SJCRH30 (cell line): ENCODE measurements at places on chromosomes 6 and 20.

- no peak for DNase-seq
Observed at GRCh38 chr6:55568808-55569439, 10.1 kb downstream of the HMGCLL1 start.

DNA sequence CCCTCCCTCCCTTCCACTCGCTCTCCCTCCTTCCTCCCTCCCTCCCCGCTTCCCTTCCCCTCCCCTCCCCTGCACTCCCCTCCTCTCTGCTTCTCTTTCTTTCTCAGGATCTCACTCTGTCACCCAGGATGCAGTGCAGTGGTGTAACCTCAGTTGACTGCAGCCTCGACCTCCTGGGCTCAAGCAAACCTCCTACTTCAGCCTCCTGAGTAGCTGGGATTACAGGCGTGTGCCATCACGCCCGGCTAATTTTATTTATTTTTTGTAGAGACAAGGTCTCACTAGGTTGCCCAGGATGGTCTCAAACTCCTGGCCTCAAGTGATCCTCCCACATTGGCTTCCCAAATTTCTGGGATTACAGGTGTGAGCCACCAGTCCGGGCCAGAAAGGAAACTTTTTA is 23.6 kb upstream of the SERPINB1 start:
- no peak for DNase-seq

- DNase-seq: no peak
Observed at GRCh38 chr6:52531834-52532233, 45.0 kb downstream of the TRAM2 start.

DNA sequence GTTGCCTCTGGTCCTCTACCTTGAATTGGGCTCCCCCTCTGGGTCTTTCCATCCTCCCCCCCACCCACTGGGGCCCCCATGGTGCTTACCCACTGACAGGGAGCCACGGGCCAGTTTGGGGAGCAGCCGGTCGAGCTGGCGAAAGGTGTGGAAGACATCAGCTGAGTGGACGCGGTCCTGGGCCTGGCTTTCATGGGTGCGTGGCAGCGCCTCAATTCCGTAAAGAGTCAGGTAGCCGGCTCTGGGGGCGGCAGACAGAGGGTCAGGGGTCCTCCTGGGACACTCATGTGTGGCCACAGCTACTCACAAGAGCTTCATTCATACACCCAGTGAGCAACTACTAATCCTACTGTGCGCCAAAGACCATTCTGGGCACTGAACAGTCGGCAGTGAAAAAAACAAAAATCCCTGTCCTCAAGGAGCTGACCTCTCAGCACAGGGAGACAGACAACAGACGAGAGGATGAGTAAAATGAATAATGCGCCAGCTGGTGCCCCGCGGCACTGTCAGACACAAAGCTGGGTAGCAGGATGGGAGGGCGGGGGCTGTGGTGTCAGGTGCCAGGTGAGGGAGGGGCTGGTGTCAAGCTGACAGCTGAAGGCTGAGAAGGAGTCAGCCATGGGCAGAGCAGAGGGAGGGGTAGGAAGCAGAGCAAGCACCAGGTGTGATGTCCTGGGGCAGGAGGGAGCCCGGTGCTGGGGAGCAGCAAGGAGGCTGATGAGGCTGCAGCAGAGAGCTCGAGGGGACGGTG is 28.3 kb downstream of the PTGIS start:
- no peak for DNase-seq

GRCh38 chr20:63495741-63496595 is 2.9 kb downstream of the EEF1A2 start:
- DNase-seq: peak; percentile 77

DNA sequence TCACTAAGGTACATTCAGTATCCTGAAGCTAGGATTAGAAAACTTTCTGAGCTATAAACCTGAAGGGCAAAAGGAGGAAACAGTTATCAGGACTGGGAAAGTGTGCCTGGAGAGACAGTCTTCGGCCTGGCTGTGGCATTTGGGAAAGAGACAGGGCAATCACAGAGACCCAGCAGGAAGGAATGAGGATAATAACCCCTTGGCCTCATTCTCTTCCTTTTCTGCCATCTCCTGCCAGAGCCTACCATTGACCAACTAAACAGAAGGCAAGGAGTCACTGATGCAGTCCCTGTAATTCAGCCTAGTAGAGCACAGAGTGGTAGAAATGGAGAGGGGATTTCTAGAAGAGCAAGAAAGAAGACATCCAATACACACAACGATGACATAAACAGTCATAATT is 359.4 kb downstream of the HDGFL1 start:
- no peak for DNase-seq

DNA sequence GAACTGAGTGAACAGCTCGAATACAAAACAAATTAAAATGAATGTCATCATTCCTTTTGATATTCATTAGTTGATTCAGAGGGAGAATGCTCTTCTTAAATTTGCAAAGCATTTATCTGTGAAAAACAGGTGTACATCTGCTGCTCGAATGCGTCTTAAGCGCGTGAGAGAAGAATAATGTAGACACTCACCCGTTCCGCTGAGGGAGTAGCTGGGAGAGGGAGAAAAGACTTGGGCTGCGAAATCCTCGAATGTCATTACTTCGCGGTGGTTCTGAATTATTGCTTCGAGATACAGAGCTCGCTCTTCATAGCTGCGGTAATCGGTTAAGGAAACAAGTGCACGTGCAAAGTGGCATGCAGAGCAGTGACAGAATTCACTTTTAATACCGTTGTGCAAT is 43.9 kb downstream of the INSM1 start:
- DNase-seq: no peak

- DNase-seq: no peak
Observed at GRCh38 chr6:5665173-5665572, 341.6 kb downstream of the NRN1 start.

- no peak for DNase-seq
Observed at GRCh38 chr6:146984251-146984924, 219.8 kb upstream of the STXBP5 start.

- no peak for DNase-seq
Observed at GRCh38 chr6:89475634-89476033, 42.7 kb downstream of the ANKRD6 start.

DNA sequence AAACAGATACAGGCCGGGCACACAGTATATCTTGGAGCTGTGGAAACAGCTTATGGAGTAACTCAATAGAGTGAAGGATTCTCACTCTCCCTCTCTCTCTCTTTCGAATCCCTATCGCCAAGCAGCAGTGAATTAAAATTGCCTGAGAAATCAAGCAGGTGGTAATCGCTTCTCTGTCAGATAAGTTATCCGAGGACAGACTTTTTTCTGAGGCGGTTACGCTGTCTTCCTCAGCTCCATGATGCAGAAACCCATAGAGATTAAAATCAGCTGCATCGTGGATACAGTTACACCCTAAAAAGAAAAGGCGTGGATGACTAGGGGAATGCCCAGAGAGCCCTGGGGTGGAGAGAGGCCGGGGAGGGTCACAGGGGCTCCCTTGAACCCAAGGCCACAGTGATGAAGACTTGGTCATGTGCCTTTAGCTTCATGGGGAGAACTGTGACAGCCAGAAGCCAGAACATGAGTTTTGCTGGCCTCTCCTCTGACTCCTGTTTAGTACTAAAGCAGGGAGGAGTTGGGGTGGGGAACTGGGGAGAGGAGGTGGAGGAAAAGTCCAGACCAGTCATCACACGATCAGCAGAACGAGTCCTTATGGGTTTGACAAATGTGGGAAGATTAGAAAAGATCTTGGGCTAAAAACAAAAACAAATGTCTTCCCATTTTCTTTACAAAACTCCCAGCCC is 138.8 kb upstream of the JARID2 start:
- DNase-seq: no peak

- peak; percentile 65 for DNase-seq
Observed at GRCh38 chr6:152267967-152268845, 369.0 kb downstream of the SYNE1 start.

DNA sequence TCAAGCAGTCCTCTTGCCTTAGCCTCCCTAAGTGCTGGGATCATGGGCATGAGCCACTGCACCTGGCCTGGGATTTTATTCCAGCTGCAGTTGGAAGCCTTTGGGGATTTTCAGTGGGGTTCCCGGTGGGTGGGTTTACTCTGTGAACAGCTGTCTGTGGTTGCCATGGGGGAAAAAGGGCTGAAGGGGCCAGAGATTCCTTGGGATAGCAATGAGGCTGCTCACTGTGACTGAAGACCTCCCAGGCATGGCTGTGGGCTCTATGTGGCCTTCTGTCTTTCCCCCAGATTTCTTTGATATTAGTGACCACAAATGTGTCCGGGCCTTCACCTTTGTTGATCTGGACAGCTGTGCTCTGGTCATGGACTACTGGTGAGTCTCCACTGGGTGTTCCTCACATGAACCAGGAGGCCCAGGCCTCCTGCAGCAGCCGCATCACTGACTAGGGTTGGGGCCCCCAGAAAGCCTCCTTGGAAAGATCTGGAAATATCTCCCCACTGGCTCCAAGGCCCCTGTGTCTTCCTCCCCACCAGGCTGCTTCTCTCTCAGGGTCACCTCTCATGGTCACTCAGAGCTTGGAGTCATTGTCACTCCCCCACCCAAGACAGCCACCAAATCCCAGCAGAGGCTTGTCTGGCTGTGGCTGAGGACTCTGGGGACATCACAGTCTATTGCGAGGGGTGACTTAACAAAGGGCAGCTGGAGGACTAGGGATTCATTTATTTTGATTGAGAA is 33.4 kb downstream of the EFCAB8 start:
- DNase-seq: peak; percentile 99

- DNase-seq: no peak
Observed at GRCh38 chr6:145212813-145213212, 522.5 kb downstream of the EPM2A start.

DNA sequence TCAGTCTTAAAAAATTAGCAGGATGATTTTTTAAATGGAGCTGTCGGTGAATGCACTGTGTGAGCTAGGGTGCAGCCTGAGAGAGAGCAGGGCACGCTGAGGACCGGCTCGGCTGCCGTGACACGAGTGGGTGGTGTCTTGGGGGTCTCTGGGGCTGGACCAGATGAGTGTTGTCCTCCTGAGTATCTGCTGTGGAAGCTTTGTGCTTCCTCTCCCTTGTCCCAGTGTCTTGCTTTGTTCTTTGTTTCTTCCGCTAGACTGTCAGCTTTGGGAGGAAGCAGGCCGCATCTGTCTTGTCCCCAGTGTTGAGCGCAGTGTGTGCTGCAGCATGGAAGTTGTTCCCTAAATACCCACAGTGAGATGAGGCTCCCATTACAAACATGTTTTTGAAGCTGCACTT is 89.4 kb downstream of the RTN4IP1 start:
- DNase-seq: peak; percentile 5

DNA sequence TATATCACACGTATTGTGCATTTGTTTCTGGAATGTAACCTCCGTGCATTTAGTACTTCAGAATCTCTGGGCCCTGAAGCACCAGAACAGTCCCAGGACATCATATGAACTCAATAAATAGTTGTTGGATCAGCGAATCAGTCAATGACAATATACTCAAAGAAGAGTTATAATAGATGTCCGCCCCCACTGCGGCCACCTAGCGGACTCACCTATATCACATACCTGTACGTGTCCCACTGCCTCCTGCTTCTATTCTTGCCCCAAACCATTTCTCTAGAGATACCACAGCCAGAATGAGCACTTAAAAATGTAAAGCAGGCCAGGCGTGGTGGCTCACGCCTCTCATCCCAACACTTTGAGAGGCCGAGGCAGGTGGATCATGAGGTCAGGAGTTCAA is 73.9 kb downstream of the DCDC2 start:
- DNase-seq: no peak

- DNase-seq: no peak
Observed at GRCh38 chr6:143490775-143491174, 20.7 kb downstream of the FUCA2 start.

DNA sequence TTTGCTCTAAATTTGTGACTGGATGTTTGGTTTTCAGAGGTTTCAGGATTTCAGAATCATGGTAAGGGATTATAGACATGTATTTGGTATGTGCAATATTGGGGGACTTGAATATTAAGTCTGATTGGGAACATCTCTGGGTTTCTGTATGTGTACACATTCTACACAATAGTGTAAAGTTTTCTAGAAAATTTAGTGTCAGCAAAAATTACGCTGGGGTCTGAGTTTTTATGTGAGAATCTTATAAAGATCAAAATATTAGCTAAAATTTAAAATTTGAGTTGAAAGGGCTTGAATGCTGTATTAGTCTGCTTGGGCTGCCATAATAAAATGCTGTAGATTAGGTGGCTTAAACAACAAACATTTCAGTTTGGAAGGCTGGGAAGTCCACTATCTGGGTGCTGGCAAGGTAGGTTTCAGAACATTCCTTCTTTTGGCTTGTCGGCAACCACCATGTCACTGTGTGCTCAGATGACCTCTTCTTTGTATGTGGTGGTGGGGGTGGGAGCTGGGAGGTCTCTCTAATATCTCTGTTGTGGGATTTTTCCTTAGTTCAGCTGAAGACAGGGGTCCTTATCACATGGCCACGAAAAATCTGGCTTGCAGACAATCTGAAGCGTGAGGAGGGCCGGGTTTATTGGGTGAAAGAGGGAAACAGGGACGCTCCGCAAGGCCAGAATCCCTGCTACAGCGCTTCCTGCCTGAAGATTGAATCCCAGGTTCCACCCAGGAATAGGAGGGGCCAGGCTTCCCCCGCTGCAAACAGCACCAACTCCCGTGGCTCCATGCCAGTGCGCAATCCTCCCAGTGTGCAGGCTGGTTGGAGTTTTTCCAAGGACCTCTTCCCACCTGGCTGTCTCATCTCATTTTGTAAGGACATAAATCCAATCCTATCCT is 299.7 kb downstream of the PLCB1 start:
- DNase-seq: peak; percentile 86

- DNase-seq: peak; percentile 30
Observed at GRCh38 chr6:45681860-45682511, 304.3 kb upstream of the SUPT3H start.
